ENCODE measurements at places on chromosomes 4 and X.

DNA sequence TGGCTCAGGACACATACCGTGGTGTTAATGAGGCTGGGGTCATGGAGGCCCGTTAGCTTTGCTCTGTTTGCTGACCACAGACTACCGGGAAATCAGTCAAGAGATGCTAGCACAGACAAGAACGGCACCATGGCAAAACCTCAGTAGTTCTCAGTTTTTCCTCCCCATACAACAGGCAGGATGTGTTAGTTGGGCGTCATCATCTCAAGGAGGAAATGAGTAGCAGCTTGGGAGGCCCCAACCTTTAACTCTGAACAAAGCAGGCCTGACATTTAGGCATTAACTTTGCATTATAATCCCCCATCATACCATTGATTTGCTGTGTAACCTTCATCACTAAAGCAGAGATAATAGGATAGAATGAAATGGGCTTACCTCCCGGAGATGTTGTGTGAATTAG is 714.2 kb downstream of the RPA4 start:
- DNase-seq, result no peak

DNA sequence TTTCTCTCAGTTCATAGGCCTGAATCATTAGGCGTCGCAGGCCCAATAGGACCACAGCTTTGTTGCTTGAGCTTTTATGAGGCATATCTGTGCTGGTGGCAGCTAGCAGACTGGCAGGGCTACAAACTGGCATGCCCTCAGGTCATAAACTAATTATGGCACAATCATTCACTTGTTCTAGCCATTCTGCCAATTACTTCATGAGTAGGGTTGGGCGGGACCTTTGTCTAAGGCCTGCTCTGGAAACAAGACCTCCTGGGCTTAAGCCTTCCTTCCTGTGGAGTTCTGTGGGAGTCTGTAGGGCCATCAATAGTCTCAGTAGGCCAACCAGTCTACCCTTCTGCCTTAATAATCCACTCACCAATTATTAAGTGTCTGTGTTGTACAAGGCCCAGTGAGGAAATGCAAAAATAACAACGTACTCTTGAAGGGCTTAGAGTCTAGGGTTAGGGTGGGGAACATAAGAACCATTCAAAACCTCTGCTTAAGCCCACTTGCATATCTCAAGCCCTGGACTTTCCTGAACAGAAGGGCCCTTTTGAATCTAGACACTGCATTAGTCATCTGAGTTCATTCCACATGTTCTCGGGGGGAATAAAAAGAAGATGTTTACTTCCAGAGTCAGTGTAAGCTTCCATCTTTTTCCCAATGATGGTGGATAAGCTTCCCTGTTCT is 44.5 kb downstream of the SHROOM4 start:
- no peak for DNase-seq

DNA sequence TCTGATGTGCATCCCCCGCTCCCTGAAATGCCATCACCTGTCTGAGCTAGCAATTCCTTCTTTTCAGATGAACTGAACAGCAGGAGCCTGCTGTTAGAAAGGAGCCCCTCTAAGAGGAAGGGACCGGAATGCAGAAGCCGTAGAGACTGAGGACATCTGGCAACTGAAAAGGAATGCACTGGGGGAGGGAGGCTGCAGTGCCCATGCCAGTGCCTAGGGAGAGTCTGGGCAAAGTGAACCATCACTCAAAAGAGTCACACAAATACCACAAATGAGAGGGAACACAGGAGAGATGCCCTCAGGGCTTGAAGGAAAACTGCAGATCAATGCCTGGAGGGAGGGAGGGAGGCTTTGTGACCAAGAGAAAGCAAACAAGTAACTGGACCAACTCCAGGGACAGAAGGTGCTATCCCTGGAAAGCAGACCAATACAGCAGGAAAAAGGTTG is 93.9 kb upstream of the CBR4 start:
- DNase-seq, result no peak

DNA sequence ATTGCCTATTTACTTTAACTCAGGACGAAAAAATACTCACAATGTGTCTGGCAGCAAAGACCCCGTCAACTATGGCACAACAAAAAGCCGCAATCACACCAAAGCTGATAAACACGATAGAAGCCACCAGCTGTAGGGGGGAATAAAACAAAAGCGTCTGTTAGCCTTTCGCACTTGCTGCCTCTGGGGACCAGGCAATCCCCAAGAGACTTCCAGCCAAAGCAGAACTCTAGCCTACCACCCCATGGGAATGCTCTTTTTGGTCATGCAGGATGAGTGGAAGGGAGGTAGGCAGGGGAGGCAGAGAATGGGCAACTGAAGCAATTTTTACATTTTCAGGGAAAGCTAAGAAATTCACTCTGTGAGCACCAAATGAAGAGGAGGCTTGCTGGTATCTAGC is 20.1 kb downstream of the TMEM255A start:
- DNase-seq, result no peak

DNA sequence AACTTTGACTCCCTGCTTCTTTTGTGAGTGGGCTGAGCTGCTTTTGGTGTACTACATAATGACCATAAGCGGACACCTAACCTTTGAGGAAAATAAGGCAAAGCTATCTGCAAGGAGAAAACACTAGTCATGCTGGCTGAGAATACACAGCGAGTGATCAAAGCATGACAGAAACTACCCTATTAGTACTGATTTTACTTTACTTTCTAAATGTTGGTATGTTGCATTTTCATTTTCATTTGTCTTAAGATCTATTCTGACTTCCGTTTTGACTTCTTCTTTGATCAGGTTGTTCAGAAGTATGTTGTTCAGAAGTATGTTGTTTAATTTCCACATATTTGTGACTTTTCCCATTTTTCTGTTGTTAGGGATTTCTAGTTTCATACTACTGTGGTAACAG is 361.1 kb downstream of the TRAM1L1 start:
- DNase-seq, result no peak

- DNase-seq, result no peak
These were observed 93.3 kb downstream of the YIPF7 start for GRCh38 chr4:44558031-44558605.

DNA sequence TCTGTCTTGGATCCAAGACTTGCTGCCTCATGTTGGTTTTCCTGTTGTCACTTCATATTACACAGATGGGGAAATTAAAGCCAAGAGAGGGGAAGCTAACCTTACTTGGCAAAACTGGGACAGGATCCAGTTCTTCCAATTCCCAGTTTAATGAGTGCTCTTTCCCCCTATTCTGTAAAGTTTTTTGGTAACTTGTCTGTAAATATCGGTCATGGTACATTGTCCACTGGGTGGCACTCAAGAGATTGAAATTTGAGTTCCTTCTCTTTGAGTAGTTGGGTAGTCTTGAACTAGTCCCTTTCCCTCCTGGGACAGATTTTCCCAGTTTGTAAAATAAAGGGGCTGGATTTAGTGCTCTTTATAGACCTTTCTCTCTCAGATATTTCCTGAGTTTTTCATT is 12.4 kb upstream of the EOLA2 start:
- no peak for DNase-seq

- no peak for DNase-seq
These were observed 212.9 kb downstream of the PDHA2 start for GRCh38 chr4:96052827-96053226.

GRCh38 chr4:95293014-95293413 is 255.8 kb downstream of the UNC5C start:
- no peak for DNase-seq

DNA sequence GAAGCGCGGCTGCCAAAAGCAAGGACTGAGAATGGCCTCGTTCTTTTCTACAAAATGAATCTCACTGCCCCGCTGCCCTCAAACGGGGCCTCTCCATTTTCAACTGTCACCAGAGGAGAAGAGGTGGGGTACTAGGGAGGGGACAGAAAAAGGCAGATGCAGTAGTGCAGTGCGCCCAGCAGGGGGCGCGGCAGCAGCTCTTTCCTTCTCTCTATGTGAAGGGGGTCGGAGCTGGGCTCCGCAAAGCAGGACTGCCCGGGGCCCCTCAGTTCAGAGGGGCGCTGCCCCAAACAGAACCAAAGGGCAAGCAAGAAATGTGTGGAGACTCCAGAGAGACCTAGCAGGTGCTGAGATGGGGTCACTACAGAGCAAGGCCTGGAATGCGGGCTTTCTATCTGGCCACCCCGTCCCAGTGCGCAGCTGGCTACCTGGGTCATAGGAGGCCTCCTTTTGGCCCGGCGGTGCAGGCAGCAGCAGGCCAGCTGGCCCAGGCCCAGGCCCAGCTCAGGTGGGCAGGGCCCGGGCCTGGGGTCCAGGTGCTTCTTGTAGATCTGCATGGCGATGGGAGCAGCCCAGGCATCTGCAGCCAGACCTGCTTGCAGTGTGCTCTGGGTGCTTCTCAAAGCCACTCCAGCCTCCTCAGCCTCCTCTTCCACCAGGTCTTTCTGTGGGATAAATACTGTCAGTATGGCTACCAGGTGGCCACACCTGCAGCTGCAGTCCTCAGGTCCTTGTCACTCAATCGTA is 5.9 kb downstream of the IRAK1 start:
- no peak for DNase-seq

DNA sequence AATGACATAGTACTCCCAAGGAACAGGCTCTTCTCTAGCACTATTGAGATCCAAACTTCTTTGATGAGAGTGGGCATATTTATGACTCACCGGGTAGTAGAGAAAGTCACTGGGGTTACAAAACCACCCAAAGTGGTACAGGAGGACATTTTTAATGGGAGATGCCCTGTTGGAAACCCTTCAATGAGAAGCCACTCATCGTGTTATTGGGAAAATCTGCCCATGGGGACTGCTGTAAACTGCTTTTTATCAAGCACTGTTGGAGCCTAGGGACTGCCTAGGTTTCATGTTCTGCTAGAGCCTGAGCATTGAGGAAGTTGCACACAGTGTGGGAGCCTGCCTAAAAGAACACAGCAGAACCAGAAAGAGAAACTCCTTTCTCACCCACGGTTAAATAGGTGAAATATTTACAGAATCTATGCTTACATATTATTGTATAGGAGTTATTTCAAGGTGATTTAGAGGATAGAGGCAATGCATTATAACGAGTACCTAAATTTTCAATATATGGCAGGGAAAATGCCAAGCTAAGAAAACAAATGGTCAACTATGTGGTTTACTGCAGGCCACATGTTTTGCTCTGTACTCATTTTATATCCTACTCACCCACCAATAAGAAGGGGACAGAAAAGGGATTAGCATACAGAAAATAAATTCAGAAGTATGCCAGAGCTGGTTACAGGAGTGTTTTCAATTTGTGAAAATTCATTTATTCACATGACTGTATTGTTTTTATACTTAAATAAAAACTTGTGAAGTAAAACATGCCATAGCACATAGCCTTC is 559.1 kb downstream of the FSTL5 start:
- no peak for DNase-seq

- DNase-seq, result no peak
These were observed 717.3 kb downstream of the STIM2 start for GRCh38 chr4:27577951-27578350.

DNA sequence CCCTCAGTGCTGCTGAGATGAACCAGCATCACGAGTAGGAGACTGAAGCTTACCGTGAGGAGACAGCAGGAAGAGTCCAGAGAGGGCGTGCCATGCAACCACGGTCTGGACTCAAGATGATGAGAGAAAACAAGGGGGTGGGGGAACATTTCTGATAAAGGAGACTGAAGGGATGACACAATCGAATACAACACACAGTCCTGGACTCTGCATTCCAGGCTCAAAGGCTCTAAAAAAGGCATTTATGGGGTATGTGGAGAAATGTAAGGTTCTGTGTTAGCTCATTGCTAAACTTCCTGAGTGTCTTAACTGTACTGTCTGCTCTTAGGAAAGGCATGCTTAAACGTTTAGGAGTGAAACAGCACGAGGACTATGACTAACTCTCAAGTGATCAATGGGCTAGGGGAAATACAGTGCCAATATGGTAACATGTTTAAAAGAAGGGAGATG is 20.6 kb upstream of the IRAK1 start:
- DNase-seq, result no peak

GRCh38 chr4:88752754-88753153 is 55.1 kb upstream of the NAP1L5 start:
- DNase-seq, result no peak

- DNase-seq, result no peak
These were observed 59.1 kb upstream of the USP9X start for GRCh38 chrX:41025926-41026701.

DNA sequence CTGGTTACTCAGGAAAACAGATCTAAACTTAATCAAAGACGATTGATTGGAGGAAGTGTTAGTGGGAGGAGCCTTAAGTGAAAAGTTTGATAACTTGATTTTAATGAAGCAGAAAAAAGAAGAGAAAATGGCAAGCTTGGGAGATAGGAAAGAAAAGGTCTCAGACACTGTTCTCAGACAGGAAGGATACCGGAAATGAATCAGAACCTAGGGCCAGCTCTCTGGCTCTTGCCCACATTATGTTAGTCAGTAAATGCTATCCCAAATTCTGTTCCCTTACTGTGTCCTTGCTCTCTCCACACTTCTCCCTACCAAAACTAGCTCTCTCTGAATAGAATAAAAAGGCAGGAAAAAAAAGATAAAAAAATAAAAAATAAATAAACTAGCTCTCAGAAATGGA is 48.6 kb upstream of the TMEM164 start:
- DNase-seq, result no peak

- peak; percentile 8 for DNase-seq
These were observed 1.4 kb upstream of the RPS6KA3 start for GRCh38 chrX:20267931-20268701.

DNA sequence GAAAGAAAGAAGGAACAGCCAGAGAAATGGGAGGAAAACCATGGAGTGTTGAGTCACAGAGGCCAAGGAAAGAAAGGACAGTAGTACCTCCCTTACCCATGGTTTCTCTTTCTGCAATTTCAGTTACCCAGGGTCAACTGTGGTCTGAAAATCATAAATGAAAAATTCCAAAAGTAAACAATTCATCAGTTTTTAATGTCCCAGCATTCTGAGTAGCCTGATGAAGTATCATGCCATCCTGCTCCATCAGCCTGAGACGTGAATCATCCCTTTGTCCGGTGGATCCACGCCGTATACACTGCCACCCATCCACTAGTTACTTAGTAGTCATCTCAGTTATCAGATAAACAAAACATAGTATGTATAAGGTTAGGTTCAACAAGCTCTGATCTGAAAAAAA is 114.2 kb downstream of the COMMD8 start:
- no peak for DNase-seq

GRCh38 chr4:8013976-8014726 is 74.5 kb upstream of the AFAP1 start:
- no peak for DNase-seq

DNA sequence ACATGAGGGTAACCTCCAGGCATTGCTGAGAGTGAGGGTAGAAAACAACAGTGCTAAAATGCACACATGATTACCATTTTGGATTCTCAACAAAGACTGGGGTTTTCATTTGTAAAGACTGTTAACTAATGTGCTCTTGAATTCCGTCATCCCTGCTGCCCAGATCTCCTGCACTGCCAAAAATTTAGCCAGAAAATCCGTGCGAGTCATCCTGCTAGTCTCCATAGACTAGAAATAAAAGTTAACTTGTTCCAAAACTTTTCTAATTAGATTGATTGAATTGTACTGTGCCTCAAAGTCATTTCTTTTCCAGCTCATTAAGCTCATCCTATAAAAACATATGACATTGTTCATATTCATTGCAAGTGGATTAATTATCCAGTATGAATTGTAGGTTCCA is 99.8 kb downstream of the ARSF start:
- no peak for DNase-seq

- no peak for DNase-seq
These were observed 5.2 kb upstream of the OPN1LW start for GRCh38 chrX:154138857-154139256.

- DNase-seq, result no peak
These were observed 136.4 kb upstream of the QRFPR start for GRCh38 chr4:121517241-121517640.

Data from activated T-cell treated with anti-CD3 and anti-CD28 coated beads for 4 hours (primary cell).